ENCODE measurements at places on chromosomes 12 and 14.

- DNase-seq, result no peak
Observed at GRCh38 chr14:77099425-77100167, 1.5 kb downstream of the CIPC start.

GRCh38 chr14:37118673-37119366 is 53.6 kb downstream of the SLC25A21 start:
- no peak for DNase-seq

GRCh38 chr12:102497743-102498142 is 17.4 kb upstream of the IGF1 start:
- DNase-seq, result no peak

GRCh38 chr14:93137864-93138263 is 22.1 kb upstream of the ITPK1 start:
- DNase-seq, result no peak

DNA sequence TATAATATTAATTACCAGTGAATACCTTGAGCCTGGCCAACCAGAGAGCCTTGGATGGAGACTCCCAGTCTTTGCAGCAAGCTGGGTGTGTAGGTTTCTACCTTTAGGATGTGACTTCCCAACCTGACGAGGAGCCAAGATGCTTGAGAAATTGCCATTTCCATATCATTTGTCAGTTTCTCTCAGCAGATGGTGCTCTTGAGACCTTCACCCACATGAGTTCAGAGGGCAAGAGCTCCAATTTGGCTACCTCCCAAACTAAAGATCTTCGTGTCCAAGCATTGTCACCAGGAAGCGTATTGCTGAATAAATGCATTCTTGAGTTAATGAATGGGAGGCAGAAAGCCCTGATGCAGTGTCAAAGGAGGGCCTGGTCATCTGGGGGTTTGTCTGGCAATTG is 106.4 kb upstream of the TBX5 start:
- no peak for DNase-seq

- DNase-seq, result no peak
Observed at GRCh38 chr12:29145372-29146170, 3.5 kb upstream of the FAR2 start.

- no peak for DNase-seq
Observed at GRCh38 chr12:113320401-113320800, 14.5 kb downstream of the SLC8B1 start.

GRCh38 chr12:92216092-92216491 is 70.4 kb upstream of the BTG1 start:
- no peak for DNase-seq

DNA sequence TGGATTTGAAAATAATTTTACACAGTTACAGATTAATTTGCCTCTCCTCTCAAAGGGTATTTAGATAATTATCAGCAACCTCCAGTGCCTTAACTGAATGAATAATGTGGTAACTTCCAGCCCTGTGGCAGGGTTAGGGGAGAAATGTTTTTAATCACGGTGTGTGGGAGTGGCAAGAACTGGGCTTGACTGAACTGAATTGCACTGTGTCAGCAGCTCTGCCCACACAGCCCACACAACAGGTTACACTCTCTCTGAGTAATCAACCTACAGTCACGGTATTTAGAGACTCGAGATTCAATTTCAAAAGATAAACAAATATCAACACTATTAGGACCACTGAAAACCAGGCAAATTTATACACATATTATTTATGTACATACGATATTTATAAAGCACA is 198.5 kb downstream of the KCNC2 start:
- DNase-seq, result no peak

DNA sequence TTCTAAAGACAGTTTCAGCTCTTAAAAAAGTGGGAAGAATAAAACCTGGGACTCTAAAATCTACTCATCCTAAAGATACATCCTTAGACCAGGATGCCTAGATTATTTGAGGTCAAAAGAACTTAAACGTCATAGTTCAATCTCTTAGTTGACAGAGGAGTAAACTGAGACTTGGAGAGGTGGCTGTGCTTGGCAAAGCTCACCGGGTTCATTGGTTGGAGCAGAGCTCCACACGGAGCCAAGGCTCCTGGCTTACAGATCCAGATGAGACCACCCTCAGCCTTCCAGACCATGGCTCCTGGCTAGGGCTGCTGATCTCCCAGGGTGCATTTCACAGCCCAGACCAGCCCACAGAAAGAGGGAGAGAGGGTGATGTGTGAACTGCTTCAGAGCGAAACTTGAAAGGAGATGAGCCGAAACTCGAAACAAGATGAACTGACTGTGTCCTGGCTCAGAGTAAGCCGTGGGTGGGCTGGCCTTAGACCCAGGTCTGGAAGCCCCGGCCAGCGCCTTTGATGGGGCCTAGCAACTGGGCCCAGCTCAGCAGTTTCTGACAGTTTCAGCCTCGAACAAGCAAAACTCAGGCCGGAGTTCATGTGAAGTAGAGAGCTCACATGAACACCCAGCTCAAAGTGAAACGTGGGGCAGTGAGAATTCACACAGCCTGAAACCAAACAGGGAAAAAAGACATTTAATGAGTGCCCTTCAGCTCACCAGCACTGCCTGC is 1044.8 kb downstream of the BCL11B start:
- DNase-seq, result no peak

- peak; percentile 91 for DNase-seq
Observed at GRCh38 chr12:108563136-108563803, 874 bp downstream of the ISCU start.

DNA sequence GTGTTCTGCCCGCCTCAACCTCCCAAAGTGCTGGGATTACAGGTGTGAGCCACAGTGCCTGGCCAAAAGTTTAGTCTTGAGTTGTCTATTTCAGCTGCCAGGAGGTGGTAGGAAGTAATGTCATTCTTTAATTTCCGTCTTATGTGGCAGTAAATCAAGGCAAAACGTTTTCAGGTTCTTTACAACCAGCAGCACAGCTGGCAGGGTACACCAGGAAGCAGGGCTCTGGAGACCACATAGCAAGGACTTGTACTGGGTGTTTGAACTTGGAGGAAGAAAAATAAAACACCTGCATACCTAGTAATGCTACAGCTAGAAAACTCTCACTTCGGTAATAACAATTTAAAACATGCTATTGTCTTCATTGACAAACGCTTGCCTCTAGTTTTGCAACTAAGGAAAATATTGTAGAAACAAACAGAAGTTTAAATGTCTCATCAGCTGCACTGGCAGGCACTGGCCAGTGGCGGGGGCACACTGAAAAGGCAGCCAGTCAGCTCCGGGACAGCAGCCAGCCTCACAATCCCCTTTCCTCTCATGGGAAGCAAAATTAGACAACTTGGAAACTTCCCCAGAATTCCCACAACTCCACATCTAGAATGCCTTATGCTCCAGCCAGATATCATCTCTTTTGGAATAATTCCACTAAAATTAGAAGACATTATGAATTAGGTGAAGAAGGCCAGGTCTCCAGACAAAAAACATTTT is 72.2 kb downstream of the CLIP1 start:
- DNase-seq, result no peak

DNA sequence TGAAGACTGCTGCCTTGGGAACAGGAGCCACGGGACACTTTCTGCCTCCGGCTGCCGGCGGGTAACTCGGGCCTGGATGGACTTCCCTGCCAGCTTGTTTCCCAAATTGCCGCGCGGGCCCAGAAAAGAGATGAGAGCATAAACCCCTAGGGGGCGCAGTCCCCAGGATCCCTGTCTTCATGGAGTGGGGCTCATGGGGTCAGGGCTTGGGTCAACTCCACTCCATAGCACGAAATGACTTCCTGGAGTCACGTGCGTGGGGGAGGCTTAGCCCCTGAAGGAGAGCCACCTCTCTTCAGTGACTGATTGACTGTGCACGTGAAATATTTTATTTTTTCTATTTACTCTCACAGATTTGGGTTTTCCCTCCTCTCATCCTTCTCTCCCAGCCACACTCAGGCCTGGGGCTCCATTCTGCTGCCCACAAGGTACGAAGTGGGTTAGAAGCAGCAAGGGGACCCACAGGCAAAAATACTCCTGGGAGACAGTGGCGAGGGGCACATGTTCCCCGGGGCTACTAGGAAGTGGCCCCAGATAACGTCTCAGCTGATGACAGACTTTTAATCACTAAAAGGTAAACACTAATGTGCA is 10.0 kb downstream of the PGF start:
- no peak for DNase-seq

DNA sequence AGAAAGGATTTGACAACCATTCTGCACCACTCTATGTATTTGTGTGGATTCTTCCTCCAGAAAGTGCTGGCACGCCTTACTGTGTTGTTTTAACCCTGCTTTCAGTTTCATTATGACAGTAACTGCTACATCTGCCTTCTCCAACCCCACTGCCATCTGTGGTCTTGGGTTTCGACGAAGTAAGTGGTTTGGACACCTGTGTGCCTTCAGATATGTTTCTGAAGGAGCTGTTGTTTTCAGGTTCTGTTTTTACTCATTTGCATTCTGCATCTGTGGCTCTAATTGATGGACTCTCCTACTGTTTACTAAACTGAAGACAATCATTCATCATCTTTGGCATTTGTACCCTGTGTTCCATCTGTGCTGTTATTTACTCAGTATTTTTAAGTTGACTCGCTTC is 4.1 kb downstream of the TSHR start:
- no peak for DNase-seq

- DNase-seq, result no peak
Observed at GRCh38 chr12:54240971-54241588, 38.8 kb downstream of the CBX5 start.

GRCh38 chr12:74985986-74986319 is 223.7 kb downstream of the KCNC2 start:
- no peak for DNase-seq

DNA sequence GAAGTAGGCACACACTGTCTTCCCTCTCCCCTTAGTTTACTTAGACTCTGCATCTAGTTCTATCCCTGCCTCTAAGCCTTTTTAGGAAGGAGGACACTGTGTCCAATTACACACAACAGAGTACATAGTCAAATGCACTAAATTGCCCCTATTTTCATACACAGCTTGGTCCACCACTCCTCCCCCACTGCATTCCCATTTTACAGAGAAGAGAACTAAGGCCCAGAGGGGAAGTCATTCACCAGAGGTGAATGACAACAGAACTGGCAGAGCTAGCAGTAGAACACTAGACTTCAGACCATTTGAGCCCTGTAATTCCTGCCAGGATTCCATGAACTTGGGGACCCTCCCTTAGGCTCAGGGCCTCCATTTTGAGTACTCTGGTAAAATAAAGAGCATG is 1.1 kb upstream of the JPH4 start:
- DNase-seq, result no peak

- no peak for DNase-seq
Observed at GRCh38 chr12:8612629-8613028, at the start of gene AICDA. Gene AICDA (minus strand): TSS chr12:8612859. CDS start chr12:8612767, 92 bp downstream.

GRCh38 chr12:25422241-25422640 is 130.8 kb downstream of the LMNTD1 start:
- DNase-seq, result no peak

- no peak for DNase-seq
Observed at GRCh38 chr14:34275078-34275477, 187.0 kb downstream of the SPTSSA start.
